ENCODE measurements at places on chromosomes 5 and 9.

- no peak for DNase-seq
Measured at GRCh38 chr5:61289669-61290306, 42.3 kb upstream of the ZSWIM6 start.

DNA sequence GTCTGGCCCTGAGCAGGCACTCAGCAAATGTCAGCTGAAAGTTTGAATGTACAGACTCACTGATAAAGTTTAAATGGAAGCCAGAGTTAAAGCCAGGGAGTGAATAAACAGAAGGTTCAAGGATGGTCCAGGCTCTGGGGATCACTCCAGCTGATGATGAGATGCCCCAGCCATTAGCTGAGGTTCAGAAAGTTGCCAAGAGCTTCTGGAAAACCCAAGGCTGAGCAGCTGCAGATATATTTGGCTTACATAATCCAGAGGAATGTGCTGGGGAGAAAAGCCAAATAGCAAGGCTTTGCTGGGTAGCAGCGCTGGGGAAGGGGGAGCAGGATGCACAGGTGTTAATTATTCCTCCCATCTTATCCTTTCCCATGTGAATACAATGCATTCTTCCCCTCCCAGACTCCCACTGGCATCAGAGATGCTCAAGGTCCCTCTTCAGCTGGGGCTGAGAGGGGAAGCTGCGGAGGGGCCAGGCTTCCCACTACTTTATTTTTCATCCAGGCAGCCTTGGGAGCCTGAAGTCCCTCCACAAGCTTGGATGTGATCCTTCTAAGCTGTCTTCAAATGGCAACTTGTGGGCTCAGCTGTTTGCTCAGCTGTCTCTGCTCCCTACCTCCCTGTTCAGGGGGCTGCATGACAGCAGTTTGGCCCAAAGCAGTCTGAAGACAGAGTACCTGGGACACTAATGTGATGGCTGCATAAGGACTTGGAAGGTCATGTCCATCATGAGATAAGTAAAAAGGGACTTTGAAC lies 341.2 kb downstream of the TRIM32 start:
- no peak for DNase-seq

- no peak for DNase-seq
Measured at GRCh38 chr9:38081356-38082108, 12.5 kb upstream of the SHB start.

DNA sequence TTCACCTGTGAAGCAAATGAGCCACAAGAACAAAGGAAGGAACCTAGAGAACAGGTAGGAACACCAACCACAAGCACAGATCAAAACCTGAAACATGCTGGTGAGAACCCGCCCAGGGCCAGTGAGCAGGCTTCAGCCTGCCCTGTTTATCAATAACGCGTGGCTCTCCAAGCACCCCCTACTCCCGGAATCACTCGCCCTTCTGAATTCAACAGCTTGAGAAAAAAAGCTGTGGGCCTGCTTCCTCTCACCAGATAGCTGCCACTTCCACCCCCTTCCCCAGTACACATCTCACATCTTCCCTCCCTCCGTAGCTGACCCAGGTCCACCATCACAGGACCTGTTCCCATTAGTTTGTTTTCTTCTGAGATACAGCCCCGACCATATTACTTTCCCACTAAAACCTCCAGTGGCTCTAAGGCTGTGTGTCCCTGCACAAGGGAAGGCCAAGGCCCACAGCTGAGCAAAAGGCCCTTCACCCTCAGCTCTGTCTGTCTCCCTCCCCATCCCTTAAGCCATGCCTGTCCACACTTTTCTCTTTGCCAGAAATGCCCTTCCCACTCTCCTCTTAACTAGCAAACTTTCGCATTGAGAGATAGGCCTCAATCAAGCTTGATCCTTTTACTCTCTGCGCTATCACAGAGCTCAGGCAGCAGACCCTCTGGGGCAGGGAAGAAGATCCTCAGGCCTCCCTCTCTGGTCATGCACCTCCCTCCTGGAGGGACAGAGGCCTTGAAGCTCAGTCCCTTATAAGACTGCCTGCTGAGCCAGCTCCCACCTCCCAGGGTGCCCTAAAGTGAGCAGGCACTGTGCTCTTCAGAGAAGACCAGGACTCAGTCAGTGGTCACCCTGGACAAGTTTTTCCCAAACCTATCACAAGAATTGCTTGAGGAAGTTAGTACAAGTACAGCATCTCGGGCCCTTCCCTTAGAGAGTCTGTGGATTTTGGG lies 30.1 kb downstream of the B4GALT1 start:
- DNase-seq, result no peak

DNA sequence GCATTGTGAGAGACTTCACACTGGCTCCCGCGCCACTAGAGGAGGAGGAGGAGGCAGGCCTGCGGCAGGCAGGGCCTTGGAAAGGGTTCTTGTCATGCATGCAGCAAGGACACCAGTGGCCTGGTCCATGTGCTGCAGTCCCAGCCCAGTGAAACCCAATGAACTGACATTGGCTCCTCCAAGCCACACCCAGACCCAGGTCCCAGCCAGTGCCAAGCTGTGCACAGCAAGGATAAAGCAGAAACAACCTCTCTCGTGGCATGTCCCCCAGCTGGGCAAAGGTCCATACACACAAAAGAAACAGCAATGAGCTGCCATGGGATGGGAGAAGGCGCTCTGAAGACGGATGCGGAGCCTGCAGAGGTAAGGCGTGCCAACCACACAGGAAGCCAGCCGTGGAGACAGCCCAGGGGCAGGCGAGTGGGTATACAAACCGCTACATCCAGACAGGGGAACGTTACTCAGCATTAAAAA lies 89.2 kb downstream of the SEMA4D start:
- DNase-seq, result peak; percentile 63

DNA sequence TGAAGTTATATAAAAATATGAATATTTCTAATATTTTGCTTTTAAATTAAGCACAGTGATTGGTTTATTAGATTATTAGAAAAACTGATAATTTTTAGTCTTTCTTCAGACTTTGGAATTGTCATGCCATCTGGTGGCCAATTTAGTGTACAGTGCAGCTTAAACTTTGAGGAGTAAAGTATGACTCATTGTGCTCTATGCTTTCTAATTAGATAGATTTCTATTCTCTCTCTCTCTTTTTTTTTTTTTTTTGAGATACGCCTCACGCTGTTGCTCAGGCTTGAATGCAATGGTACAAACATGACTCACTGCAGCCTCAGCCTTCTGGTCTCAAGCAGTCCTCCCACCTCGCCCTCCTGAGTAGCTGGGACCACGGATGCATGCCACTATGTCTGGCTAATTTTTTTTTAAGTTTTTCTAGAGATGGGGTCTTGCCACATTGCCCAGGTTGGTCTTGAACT lies 42.1 kb upstream of the GPR21 start:
- DNase-seq, result peak; percentile 2

DNA sequence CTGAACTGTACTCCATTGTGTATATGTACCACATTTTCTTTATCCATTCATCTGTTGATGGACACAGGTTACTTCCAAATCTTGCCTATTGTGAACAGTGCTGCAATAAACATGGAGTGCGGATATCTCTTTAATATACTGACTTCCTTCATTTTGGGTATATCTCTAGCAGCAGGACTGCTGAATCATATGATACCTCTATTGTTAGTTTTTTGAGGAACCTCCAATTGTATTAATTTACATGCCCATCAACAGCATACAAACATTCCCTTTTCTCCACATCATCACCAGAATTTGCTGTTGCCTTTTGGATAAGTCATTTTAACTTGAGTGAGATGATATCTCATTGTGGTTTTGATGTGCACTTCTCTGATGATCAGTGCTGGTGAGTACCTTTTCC lies 81.8 kb upstream of the FAM120A start:
- no peak for DNase-seq

DNA sequence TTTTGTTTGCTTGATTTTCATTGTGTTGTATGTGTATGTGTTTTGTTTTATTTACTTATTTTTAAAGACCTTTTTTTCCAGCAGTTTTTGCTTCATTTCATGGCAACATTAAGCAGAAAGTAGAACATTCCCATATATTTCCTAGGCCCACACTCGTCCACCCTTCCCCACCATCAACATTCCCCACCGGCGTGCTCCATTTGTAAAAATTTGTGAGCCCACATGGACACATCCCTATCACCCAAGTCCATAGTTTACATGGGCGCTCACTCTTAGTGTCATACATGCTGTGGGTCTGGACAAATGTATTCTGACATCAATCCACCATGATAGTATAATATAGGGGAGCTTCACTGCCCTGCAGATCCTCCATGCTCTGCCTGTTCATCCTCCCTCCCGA lies 133.8 kb downstream of the ADAMTS16 start:
- DNase-seq, result no peak

GRCh38 chr5:127958421-127959011 lies 125.0 kb upstream of the SLC12A2 start:
- no peak for DNase-seq

GRCh38 chr5:34005211-34005610 lies 2.6 kb downstream of the AMACR start:
- DNase-seq, result no peak

GRCh38 chr9:93096131-93096802 lies at the start of gene CARD19:
Gene CARD19 (plus strand): TSS chr9:93096217. CDS start chr9:93096346, 129 bp downstream.
- peak; percentile 51 for DNase-seq

DNA sequence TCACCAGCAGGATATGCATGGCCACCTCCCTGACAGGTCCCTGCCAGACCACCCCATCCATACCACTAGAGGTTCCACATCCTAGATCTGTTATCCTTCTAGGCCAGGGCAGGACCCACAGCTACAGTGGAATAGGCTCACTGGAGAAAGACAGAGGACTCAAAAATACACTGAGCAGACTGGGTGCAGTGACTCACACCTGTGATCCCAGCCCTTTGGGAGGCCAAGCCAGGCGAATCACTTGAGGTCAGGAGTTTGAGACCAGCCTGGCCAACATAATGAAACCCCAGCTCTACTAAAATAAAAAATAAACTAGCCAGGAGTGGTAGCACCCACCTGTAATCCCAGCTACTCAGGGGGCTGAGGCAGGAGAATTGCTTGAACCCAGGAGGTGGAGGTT lies 56.5 kb upstream of the TESK1 start:
- no peak for DNase-seq

- DNase-seq, result no peak
Measured at GRCh38 chr9:81372628-81373191, 316.6 kb downstream of the TLE1 start.

GRCh38 chr5:142602720-142603245 lies 83.1 kb downstream of the FGF1 start:
- no peak for DNase-seq

GRCh38 chr5:168224085-168224484 lies 67.4 kb upstream of the WWC1 start:
- no peak for DNase-seq

- no peak for DNase-seq
Measured at GRCh38 chr5:75265731-75266130, 29.1 kb upstream of the ANKRD31 start.

- no peak for DNase-seq
Measured at GRCh38 chr9:16866587-16866986, 3.9 kb downstream of the BNC2 start.

GRCh38 chr5:174300941-174301761 lies 255.6 kb downstream of the NSG2 start:
- DNase-seq, result no peak

GRCh38 chr5:160054831-160055230 lies 45.9 kb downstream of the TTC1 start:
- DNase-seq, result no peak

GRCh38 chr5:31688515-31689092 lies 49.7 kb downstream of the PDZD2 start:
- no peak for DNase-seq

DNA sequence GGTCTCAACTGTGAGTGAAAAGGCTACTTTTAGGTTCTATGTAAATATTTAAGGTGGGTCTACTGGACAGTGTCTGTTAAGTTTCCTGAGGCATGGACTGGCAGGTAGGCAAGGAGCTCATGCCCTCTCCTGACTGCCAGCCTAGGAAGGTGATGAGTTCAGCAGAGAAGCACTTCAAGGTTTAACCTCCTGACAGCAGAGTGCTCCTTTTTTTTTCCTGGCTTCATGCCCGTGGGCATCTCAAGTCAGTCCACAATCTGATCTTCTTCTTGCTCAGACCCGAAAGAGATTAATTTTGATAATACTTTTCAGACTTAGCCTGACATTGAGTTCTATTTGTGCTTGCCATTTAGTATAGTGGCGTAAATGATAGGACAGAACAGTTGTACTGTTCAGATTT lies 241.9 kb upstream of the NREP start:
- no peak for DNase-seq

GRCh38 chr5:123429993-123430392 lies 6.8 kb upstream of the CEP120 start:
- no peak for DNase-seq

DNA sequence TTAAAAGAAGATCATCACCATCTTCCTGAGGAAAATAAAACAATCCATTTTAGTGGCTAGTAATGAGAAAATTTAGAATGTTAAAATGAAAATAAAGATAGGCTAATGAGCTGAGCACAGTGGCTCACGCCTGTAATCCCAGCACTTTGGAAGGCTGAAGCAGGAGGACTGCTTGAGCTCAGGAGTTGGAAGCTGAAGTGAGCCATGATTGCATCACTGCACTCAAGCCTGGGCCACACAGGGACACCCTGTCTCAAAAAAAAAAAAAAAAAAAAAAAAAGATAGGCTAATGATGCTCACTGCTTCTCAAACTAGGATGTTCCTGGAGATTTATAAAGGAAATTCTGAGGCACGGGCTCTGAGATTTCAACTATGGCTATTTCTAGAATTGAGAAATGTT lies 50.3 kb downstream of the CPLANE1 start:
- no peak for DNase-seq

DNA sequence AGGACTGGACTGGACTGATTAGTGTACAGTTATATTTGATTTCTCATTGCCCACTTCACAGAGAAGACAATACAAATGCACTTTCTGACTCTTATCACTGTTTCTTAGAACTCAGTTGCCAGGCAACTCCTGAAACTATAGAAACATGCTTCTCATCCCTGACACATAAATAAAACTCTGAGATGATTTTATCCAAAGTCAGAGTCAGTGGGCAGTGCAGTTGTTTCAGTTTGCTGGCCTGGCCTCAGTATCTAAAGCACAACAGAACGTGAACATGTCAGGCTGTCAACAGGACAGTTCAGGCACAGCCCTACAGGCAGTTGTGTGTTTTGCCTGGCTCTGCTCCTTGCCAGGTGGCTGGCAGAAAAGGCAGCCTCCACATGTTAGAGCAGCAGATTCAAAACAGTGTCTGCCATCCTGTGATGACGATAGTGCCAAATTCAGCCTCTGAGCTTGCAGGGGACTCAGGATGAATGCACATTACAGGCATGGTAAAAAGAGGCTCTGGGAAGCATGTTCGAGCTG lies 65.1 kb upstream of the CCDC152 start:
- no peak for DNase-seq

DNA sequence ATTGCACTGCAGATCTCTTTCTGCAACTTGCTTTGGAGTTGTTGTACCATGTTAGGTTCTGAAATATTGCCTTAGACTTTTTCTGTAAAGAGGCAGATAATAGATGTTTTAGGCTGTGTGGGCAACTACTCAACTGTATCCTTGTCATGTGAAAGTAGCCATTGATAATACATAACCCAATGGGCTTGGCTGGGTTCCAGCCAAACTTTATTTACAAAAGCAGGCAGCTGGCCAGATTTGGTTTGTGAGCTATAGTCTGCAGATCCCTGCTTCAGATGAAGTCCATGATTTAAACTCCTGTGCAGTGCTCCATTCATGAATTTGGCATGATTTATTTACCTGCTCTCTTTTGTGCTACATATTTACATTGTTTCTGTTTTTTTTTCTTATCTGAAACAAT lies 300.4 kb downstream of the IRX2 start:
- DNase-seq, result no peak
